NCI-H187 treated with DMSO at 0.1 percent for 48 hours (cell line): ENCODE measurements at places on chromosomes 3 and 15.

DNA sequence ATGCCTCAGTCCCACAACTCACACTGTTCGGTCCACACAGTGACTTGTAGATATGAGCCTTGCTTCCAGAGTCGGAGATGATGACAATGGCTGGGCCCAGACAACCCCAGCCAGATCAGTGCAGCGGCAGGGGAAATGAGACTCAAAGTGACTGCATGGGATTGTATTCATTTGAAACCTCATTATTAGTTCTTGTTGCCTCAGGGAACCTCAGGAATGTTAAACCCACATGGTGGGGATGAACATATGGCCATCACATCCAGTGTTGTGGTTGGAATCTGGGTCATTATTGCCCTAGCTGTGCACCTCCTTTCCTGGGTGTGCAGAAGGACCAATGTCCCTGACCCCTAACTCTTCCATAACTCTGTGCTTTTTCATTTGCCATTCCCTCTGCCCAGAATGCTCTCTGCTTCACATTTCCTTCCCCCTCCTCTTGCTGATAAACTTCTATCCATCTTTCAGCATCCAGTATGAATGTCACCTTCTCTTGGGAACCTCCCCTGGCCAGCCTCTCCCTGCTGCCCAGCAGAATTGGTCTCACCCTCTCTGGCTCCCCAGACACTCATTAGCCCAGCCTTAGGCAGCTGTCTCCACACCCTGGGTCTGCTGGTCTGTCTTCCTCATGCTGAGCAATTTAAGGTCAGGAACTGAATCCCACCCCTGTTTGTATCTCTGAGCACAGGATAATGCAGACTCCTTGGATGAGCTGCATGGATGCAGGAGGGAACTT, 67.0 kb upstream of the TNFAIP8L3 start:
- no peak for DNase-seq

DNA sequence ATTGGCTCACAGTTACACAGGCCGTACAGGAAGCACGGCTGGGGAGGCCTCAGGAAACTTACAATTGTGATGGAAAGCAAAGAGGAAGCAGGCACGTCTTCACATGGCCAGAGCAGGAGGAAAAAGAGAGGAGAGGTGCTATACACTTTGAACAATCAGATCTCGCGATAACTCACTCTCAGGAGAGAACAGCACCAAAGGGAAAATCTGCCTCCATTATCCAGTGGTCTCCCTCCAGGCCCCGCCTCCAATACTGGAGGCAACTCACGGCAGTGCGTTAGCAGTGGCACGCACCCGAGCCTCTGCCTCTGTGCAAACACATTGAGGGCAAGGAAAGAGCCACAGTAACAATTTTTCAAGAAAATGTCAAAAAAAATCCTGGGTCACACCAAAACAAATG, 11.0 kb downstream of the OSTN start:
- no peak for DNase-seq

DNA sequence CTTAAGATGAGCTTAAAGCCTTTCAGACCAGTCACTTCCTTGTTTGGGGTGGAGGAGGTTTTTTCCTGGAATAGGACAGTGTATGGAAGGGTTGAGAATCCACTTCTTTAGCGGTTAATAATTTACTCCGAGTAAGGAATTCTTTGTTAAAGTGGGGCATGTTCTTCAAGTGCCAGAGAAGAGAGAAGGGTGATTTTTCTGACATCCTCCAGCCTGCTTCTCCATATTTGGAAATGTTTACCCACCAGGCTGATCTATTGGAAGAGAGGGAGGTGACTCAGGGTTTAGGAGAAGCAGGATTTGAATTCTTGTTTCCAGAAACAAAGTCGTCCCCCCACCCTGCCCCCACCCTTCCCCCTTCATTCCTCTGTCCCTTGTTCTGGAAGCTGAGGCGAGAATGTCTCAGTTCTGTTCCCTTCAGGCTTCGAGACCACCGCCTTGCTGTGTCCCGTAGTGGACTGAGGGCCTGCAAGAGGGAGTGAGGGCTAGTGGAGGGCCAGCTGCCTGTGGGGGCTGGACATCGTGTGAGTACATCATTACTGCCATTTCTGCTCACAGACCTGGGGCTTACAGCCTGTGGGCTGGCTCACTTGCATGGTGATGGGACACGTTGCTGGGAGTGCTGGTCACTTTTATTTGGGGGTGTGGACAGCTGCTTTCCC, 58.5 kb downstream of the LPP start:
- no peak for DNase-seq

GRCh38 chr3:40068636-40069035, 240.9 kb upstream of the EIF1B start:
- no peak for DNase-seq

GRCh38 chr3:31043184-31043819, 148.8 kb upstream of the GADL1 start:
- no peak for DNase-seq

DNA sequence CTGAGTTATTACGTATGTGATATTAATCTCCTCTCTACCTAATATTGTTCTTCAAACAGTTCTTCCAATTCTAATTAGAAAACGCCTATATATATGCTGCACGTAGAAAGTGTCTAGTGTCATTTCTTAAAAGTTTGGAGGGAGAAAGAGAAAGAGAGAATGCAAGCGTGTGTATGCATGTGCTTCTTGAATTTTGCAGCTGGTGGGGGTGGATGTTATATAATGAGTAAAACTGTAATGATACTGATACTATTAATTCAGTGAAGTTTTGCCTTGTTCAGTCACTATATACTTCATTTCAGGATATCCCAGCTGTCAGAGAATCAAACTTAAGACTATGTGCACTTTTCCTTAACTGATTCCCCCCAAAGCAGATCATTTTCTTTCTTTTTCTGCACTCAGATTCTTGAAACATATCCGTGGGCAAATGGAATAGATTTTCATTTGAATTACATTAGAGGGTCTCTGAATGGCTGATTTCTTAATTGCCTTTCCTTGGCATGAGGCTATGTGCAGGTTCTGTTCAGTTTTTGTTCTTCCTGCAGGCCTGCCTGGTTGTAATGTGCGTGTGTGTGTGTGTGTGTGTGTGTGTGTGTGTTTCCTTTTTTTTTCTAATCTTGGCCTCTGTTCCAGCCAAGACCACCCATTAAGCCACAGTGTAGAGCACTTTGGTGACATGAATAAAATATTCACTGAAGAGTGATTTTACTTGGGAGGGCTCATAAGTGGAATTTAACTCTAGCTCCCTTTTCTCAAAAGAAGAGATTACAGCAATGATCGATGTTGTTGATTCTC, 617.5 kb downstream of the RBMS3 start:
- DNase-seq: no peak

- DNase-seq: no peak
Measured at GRCh38 chr3:51637144-51637940, 33.7 kb upstream of the TEX264 start.

DNA sequence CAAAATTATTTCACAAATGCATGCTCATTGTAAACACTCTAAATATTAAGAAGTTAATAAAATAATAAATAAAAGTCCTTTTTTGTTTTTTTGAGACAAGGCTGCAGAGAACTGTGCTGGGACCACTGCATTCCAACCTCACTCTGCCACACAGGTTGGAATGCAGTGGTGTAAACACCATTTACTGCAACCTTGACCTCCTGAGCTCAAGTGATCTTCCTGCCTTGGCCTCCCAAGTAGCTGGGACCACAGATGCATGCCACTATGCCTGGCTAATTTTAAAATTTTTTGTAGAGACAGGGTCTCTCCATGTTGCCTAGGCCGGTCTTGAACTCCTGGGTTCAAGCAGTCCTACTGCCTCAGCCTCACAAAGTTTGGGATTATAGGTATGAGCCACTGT, 578.4 kb downstream of the ZIC1 start:
- DNase-seq: no peak

GRCh38 chr3:53998980-53999379, 107.3 kb upstream of the SELENOK start:
- DNase-seq: no peak

- DNase-seq: no peak
Measured at GRCh38 chr15:63678393-63678792, 81.2 kb downstream of the FBXL22 start.

DNA sequence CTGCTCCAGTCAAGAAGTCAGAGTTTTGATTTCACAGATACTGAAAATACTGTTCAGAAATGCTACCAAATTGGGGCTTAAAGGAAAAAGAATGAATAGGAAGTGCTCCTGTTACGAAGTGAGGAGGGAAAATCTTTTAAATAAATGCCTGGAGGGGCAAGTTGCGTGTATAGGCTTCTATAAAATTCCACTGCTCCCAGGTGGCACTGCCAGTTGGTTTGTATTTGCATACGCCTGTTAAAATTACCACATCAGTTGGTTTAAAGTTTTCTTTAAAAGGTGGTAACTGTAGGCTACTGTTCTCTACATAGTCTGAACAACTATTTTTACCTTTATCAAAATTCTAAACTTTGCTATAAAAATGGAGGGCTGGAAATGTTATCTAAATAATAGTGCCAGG, 123.5 kb downstream of the DLG1 start:
- DNase-seq: no peak

DNA sequence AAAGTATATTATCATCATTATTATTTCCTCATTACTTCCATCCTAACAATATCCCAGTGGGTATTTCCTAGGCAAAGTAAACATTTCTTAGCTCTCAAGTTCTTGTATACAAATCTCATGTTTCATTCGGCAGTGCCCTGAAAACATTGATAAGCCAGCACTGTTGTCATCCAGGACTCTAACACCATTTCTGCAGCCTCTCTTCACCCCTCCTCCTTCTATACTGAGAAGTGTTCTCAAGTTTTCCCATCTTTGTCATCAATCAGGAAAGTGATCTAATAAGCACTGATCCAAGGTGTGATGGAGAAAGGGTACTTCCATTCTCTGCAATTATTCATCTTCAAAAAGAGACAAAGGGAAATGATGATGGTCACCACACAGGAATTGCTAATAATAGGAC, 168.4 kb upstream of the CCDC54 start:
- no peak for DNase-seq

GRCh38 chr3:17116007-17116600, 231.3 kb downstream of the PLCL2 start:
- DNase-seq: no peak

DNA sequence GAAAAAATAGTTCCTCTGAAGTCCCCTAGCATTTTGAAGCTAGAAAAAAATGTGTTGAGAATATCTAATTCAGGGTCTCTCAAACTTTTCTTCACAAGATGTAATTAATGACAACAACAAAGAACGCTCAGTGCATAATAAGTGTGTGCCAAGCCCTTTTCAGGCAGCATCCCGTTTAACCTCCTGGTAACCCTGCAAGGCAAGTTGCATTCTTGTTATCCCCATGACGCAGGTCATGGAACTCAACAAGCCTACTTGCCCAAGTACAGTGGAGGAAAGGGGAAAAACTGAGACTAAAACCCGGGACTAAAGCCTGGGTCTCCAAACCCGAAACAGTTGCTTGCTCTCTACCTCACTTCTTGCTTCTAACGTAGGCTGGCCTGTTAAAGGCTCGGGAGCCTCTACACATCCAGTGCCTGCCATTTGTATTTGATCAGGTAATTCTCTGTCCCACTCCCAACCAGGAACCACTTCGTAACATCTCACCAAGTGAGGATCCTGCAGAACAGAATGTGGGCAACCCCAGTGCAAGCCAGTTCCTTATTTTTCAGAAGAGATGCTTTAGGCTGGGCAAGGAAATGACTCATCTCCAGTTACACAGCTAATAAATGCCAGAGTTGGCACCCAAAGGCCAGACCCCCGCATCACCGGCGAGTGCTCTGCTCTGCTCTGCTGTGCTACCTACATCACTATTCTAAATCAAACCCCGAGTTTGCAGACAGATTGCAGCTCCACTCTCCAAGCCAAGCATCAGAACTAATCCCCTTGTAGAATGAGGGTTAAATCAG, 28.3 kb downstream of the LMCD1 start:
- DNase-seq: no peak

- DNase-seq: no peak
Measured at GRCh38 chr3:177212278-177212610, 15.0 kb upstream of the TBL1XR1 start.

GRCh38 chr3:42375121-42375800, 35.1 kb downstream of the LYZL4 start:
- no peak for DNase-seq

GRCh38 chr3:66320390-66320789, 99.6 kb downstream of the SLC25A26 start:
- DNase-seq: no peak

GRCh38 chr15:63041402-63041973, 1.1 kb upstream of the TPM1 start:
- no peak for DNase-seq

DNA sequence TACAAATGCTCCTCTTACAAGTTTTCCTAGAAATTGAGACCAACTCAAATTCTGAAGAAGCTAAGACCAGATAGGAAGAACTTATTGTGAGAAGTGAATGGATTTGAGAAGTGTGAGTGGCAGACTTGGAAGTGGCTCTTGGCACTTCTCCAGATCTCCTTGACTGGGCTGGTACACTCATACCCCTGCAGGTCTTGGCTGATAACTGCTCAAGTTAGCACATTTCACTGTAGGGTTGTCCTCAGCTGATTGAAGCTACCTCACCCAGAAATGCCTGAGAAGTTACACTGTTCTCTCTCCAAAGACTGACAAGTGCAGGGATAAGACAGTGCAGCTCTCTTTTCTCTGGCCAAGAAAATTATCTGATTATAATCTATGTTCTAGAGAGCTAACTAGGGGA, 16.5 kb upstream of the CLDN1 start:
- DNase-seq: no peak
